D721Med (cell line): ENCODE measurements at places on chromosomes 6 and 20.

DNA sequence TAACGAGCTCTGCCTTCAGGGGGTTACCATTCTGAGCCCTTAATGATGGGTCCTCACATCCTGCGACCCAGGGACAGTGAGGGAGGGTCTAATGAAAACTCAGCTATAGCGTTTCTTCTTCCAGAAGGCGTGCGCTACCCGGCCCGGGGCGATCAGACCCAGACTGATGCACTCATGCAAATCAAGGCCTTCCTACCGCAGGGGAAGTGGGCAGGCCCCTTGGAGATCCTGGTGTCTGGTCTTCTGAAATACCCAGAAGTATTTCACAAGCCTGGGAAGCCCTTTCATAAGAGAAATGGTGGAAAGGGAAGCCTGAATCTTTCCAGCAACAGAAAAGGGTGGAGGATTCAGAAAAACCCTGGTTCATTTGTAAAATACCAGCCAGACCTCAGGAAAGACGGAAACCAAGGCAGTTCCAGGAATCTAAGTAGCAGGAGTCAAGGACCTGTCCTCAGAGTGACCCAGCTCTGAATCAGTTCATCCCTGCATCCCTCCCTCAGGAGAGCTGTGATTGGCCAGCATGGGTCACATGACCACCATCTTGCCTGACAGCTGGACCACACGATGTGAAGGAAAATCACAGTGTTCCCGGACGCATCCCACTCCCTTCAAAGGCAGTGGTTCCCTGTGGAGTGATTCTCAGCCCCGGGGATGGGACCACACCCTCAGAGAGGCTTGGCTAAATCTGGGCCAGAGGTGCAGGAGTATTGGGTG lies 12.7 kb downstream of the BFSP1 start:
- no peak for DNase-seq

GRCh38 chr6:42316981-42317380 lies 99.3 kb upstream of the MRPS10 start:
- no peak for DNase-seq

- DNase-seq: no peak
Observed at GRCh38 chr20:60007464-60007863, 49.2 kb downstream of the CDH26 start.

DNA sequence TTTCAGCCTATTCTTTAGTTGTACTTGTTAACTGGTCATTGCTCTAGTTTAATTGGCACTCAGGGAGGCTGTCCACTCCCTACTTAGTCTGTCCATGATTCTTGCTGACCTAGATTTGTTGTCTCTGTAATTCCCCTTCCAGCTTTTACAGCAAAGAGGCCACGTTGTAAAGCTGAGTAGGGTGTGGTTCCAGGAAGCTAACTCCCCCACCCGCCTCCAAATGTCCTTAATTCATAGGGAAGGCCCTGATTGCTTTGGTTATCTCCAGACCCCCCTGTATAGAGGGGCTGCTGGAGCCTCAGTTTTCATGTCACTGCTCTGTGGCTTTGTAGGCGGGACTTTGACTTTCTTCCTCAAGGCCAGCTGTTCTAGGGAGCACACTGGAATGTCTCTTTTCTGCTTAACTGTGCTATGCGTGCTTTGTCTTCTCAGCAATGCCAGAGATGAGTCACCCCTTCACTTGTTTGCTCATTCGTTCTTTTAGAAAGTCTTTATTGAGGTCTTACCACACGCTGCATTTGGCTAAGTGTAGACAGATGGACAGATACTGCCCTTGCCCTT lies 175.1 kb upstream of the JAG1 start:
- DNase-seq: no peak

GRCh38 chr6:169287675-169288074 lies 34.0 kb upstream of the THBS2 start:
- no peak for DNase-seq

DNA sequence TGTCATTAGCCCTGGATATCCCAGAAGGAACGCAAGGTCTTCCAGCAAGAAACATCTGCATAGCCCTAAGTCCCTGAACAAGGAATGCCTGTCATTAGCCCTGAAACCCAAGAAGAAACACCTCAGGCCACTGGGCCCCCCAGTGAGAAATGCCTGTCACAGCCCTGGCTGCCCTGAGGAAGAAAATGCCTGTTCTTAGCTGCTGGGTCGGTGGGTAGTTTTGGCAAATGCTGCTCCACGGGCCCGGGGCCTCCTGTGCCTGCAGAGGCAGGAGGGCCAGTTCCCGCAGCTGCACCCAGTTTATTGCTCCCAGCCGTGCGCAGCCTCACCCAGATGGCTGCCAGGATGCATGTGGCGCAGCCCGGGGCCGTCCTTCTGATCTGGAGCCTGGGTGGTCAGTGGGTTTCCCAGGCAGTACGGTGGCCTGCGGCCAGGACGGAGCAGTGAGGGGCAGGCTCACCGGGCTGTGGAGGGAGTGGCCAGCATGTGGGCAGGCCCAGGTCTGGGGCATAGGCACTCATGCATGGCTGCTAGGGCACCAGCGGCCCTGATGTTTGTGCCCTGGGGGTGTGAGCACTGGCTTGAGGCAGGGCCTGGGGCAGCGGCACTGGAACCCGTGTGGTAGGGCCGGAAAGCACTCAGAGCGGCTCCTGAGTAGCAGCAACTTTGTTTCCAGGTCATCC lies 219.0 kb downstream of the ERMARD start:
- no peak for DNase-seq

DNA sequence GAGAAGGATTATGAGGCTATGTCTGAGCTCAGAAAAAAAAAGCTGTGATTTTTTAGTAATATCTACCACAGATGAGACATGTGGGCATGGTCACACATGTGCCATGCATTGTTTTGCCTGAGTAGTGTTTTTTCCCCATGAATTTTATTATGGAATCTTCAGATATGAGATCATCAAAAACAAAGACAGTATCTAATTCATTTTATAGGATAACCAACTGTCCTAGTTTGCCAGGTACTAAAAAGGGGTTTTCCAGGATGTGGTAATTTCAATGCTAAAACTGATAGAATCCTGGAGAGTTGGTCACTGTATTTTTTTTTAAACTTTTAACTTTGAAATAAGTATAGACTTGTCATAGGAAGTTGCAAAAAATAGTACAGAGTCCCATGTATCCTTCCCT lies 127.4 kb upstream of the MAP3K7 start:
- DNase-seq: no peak

- DNase-seq: no peak
Observed at GRCh38 chr6:159713984-159714383, 13.3 kb upstream of the WTAP start.

- no peak for DNase-seq
Observed at GRCh38 chr6:159499034-159499433, 194.0 kb downstream of the SOD2 start.
